ENCODE measurements at places on chromosomes 4 and X.
A peak's percentile ranks its signal among the peaks of the same experiment; 100 is the strongest.

DNA sequence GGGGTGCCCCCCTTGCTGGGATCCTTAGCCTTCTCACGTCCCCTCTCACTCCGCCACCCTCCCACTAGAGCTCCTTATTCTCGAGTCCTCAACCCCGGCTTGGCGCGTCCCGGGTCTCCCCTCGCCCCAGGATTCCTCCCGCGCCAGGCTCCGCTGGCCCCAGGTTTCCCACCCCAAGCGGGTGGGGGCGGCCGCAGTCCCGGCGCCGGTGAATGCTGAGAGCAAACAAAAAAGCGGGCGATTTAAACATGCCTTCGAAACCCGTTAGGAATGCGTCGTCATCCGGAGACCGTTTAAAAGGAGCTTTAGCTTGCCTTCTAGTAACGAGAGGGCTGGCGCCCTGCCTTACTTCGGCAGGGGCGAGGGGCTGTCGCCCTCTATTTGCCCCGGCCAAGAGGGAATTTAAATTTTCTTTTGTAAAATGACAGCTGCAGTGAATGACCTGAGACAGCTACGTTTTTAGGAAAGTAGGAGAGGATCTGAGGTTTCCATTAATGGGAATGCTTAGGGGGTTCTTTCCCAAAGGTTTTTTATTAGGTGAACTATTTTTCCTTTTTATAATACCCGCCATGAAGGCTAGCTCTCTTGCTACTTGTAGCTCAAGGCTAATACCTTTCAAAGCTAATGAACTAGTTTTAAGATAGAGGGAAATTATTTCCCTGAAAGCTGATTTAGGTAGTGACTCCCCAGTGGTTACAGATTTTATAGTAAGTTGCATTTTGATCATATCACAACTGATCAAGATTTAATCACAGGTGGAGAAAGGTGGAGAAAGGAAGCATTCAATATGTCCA is 3.1 kb downstream of the JADE1 start:
- DNase-seq = peak; percentile 82

DNA sequence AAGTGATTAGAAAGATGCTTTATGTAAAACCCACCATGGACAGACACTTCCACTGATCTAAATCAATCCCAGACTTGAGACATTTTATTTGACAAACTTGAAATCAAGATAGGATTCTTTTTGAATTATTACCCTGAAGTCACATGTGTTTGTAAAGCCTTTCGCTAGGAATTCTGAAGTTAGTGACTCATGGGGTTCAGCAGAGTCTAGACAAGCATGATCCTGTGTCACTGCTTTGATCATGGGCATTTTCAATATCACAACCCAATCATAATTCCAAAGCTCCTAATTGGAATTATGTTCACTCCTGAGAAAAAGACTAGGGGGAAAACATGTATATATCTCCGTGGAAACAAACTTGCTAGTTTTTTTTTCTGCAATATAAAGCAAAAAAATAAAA is 67.5 kb upstream of the BMP3 start:
- DNase-seq = peak; percentile 39

DNA sequence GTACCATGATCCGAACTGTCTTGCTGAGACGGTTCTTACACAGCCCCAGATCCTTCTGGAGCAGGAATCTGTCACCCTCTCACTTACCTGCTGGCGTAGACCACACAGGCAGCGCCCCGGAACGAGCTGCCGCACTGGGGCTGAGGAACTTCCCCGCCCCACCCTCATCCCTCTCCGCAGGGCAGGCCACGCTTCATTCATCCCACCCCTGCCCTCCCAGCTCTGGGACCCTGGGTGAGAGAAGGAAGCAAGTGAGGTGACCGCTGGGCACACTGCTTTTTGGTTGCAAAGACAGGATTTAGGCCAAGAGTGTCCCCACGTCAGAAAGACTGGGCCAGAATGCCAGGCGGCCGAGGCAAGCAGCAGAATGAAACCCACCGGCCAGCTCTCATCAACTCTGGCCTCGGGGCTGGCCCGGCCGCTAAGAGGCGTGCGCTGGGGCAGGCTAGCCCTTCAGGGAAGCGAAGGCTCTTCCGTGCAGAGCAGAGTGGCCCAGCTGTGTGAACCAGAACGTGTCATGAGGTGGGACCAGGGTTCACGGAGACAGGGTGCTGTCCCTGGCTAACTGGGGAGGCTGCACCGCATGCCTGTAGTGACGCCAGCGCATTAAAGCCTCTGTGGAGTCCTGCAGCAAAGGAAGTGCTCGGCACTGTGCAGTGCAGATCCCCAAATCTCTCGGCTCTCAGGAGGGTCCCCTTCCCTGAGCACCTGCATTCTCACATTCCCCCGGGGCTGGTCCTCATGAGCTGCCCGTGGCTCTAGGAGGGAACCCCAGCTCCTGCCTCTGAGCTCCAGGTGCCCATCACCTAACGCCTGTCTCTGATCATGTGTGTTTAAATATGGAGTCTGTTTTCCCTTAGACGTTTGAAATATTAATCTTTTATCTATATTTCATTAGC is 6.4 kb downstream of the LRPAP1 start:
- no peak for DNase-seq

GRCh38 chr4:169952236-169953002 is 73.8 kb downstream of the MFAP3L start:
- DNase-seq = no peak

DNA sequence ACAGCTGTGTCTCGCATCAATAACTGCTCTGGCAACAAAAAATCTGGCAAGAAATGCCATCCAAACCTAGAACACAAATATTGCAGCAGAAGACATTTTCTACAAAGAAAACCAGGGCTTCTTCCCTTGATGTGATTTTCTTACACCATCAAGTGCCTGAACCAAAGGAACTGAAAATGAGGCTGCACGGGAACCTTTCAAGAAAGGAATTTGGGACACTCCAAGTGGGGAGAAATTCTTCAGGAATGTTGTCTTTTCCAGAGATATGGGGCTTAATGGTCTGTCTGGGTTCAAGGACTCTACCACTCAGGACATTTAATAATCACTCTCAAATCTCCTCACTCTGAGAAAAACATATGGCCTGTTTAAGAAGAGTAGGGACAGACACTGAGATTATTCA is 57.6 kb downstream of the PRDM5 start:
- DNase-seq = peak; percentile 58

- peak; percentile 45 for DNase-seq
Observed at GRCh38 chr4:154035341-154035740, 246.5 kb upstream of the SFRP2 start.

- DNase-seq = no peak
Observed at GRCh38 chrX:109155161-109155560, 326.7 kb downstream of the GUCY2F start.

DNA sequence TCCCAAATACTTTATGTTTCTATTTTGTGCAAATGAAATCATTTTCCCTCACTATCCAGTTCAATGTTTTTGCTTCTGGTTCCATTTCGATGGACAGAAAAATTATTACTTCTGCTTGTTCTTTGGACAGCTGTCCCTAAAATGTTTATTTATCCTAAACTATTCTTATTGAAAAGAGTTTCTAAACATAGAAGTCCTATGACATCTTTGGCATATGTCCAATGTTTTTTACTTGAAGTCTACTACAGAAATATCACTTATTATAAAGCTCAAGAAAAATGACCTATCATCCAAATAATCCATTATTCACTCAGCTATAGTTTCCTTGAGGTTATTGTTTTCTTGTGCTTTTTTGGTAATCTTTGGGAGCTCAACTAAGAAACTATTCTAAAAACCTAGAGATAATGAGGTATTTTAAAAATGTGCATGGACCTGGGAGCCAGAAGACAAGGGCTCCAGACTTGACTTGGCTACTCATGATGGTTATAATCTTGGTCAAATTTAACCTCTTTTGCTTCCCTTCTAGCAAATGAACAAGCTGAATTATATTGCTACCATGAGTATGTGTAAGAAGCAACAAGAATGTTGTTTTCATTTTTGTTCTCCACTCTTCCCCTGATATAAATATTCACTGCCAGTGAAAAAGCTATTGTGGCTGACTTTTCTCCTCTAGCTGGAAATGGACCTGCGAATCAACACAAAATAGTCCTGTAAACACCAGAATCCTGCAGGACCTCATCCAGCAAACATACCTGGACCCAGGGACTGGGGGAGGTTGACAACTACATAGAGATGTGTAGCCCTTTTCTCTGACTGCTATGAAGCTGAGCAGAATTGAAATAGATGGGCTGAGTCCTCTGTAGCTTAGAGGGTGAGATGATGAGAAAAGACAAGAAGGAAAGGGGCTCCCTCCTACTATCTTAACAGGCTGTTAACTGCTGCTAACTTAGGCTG is 137.4 kb downstream of the FRYL start:
- DNase-seq = peak; percentile 22

- no peak for DNase-seq
Observed at GRCh38 chr4:143351774-143352451, 15.2 kb downstream of the GAB1 start.

DNA sequence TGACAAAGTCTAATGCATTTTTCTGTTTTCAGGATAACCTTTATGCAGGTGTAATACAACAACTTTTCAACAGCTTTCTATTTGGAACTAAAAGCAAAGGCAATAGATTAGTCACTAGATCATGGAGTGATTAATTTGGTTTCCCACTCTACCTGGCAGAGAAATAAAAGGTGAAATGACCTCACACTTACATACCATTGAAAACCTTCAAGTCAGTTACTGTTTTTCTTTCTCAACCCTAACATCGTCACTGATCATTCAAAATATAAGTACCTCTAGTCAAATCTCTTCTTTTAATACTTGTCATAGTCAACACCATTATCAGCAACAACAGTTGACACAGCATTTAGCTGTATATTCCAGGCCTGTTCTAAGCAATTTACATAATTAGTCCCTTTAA is 85.1 kb upstream of the ZCCHC13 start:
- no peak for DNase-seq

- peak; percentile 61 for DNase-seq
Observed at GRCh38 chr4:68271851-68272357, 26.4 kb upstream of the TMPRSS11B start.

DNA sequence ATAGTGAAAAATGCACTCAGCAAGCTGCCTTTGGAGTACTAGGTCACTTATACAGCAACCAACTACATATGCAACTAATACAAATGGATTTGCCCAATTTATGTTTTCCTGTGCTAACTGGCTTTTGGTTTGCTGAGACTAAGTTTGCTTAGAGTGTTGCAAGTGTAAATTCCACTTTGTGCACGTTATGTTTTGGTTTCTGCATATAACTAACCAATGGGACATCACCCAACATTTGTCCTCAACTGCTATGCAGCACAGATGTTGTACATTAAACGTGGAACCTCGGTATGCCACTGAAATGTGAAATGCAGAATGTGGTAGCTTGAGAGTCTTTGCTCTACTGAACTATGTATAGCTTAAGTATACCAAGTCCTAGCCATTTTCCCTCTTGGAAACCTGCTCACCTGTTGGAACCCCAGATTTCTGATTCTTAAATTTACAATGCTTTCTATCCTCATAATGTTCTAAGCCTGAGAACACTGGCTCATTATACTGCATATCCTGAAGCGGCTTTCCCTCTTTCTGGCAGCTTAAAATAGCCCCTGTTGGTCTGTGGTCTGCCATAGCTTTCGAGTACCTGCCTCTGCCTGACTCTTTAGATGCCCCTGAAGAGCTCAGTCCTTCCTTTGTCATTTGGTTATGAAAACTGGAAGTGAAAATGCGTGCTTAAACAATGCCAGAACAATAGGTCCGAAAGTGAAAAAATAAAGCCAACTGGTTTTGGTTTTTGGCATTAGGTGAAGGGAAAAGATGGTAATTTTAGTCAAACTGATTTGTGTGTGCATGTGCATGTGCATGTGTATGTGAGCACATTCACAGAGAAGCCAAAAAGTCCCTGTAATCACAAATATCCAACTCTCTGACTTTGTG is 158.0 kb downstream of the SH2D1A start:
- peak; percentile 79 for DNase-seq

GRCh38 chr4:150415213-150415612 is 166.7 kb upstream of the MAB21L2 start:
- DNase-seq = no peak

DNA sequence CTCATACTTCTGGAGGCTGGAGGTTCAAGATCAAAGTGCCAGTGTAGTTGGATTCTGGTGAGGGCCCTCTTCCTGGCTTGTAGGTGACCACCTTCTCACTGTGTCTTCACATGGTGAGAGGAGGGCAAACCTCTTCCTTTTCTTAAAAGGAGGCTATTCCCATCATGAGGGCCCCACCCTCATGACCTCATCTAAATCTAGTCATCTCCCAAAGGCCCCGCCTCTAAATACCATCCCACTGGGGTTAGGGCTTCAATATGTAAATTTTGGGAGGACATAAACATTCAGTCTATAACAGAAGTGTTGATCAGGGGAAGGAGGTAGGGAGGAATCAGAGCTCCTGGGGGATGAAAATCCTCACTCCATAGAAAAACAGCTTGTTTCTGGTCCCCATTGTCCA is 60.8 kb upstream of the DIPK2B start:
- DNase-seq = no peak

- peak; percentile 43 for DNase-seq
Observed at GRCh38 chr4:16225167-16225862, 956 bp downstream of the TAPT1 start.

- DNase-seq = no peak
Observed at GRCh38 chr4:142846729-142847596, 862 bp upstream of the INPP4B start.

DNA sequence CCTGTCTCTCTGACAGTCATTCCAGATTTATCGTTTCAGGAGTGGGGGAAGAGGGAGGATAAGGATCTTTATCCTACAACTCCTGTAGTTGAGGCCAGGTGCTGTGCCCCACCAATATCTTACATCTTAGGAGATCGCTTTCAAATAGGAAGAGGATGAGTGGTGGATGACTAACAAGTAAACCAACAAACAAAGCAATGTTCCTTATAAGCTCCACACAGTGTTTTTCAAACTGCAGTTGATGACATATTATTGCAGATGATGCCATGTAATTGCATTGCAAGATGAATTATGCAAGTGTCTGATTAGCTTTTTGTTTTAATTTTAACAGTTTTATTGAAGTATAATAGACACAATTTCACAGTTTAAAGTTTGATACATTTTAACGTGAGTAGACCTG is 35.8 kb upstream of the TMEM164 start:
- no peak for DNase-seq

DNA sequence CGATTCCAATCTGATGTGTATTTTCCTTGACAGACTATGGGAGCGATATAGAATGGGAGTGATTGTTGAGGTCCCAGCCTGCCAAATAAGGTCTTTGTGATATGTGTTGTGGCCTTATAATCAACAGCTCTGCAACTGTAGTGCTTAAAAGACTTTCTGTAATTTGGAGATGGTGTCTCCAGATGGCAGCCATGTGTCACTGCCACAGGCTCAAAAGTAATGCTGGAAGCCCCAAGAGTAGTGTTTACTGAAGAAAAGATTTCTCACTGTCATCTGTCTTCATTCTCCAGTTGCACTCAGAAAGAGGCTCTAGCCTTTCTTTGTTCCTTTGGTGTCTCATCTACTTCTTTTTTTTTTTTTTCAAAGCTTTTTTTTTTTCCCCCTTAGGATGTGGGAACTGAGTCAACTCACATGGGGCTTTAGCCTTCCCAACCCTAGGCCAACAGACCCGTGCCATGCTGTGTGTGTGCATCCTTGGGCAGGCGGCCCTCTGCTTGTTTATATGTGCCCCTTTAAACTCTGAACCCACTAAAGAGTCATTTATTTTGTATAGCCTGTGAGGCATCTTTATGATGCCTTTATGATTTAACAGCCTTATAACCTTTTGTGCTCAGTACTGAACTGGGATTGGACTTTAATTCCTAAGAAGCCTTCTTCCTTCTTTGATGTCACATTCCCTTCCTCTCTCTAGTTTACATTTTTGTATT is 15.6 kb downstream of the SRPX2 start:
- DNase-seq = peak; percentile 20

- no peak for DNase-seq
Observed at GRCh38 chr4:87497159-87497558, 32.0 kb downstream of the SPARCL1 start.

GRCh38 chr4:67531379-67531962 is 13.8 kb downstream of the CENPC start:
- no peak for DNase-seq

GRCh38 chr4:139761461-139761860 is 95.8 kb downstream of the MGST2 start:
- DNase-seq = peak; percentile 33
